RCC 7860 (cell line): ENCODE measurements at places on chromosomes 11 and 22.

DNA sequence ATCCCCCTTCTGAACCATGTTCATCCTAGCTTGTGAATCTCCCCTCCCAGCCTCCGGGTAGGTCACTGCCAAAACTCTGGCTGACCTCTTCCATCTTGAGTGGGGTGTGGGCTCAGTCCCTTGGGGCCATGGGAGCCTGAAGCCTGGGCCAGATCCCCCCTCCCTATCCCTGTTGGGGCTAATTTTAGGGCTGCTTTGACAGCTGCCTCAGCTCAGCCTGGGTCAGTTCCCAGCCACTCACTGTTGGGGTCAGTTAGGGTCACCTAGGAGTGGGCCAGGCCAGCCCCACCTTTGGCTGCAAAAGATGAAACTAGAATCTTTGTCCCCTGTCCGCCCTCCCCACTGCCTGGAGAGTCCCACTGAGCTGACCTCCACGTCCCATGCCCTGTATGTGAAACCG lies 29.8 kb upstream of the P2RY2 start:
- DNase-seq = no peak

DNA sequence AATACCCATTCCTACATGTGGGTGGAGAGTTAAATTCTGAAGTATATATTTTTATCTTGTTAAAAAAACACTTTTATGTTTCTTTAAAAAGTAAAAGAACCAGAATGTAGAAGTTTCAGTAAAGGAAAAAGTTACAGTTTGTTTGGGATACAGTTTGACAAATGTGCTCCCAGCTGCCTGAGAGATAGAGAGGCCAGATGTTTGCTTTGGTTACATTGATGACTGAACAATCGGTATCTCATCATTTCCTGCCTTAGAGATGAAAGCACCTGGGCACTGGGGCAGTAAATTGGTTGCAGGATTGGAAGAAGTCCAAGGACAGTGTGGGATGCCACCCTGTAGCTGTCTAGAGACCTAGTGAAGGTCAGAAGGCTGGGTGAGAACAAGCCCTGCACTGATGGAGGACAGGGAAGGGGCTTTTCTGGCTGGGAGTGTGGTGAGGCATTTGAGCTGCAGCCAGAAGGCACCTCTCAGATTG lies 16.6 kb downstream of the MED15 start:
- DNase-seq = peak; percentile 87

DNA sequence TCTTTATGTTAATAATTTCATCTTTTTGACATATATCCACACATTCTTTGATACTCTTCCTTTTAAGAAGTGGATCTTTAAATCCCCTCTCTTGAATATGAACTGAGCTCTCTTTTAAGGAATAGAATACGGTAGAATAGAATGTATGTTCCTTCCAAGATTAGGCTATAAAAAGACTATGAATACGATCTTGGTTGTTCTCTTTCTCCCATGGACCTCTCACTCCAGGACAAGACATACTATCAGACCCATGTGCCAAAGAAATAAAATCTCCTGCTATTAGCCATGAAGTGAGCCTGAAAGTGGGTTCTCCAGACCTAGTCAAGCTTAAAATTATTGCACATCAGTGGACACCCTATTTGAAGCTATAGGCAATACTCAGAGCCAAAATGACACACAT lies 392.2 kb upstream of the ANO3 start:
- DNase-seq = no peak

DNA sequence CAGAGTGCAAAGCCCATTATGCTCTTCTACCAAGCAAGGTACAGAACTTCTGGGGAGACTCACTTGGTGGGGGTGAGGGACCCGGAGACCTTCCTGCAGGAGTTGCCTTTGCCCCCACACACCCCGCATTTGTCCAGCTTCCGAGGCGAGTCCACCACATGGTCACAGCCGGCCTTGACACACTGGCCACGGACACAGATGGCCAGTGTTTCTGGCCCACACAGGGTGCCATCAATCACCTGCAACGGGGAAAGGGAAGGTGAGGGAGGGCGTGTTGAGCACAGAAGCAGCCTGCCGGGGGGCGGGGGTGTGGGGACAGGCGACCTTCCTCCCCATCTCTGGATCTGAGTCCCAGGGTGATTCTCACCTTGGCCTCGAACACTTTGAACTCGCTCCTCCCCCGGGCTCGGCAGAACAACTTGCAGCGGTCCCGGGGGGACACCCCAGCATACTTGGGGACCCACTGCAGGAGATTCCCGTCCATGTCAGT lies 20.0 kb downstream of the ADAMTS8 start:
- DNase-seq = no peak

GRCh38 chr11:130092661-130093060 lies 23.0 kb downstream of the APLP2 start:
- no peak for DNase-seq

GRCh38 chr22:44309137-44309536 lies 3.6 kb downstream of the SHISAL1 start:
- peak; percentile 98 for DNase-seq

GRCh38 chr22:17368554-17369438 lies 464 bp upstream of the CECR2 start:
- DNase-seq = no peak

GRCh38 chr22:40396882-40397281 lies 26.5 kb downstream of the SGSM3 start:
- DNase-seq = no peak

GRCh38 chr11:118401880-118402590 lies 629 bp downstream of the ATP5MG start:
- DNase-seq = peak; percentile 30

- DNase-seq = peak; percentile 47
These were observed 350.3 kb upstream of the MPPED2 start for GRCh38 chr11:30936491-30936890.
